ENCODE measurements at places on chromosomes 11 and 22.
A peak's percentile ranks its signal among the peaks of the same experiment; 100 is the strongest.

- DNase-seq, result no peak
These were observed 19.7 kb downstream of the PARVG start for GRCh38 chr22:44200451-44200850.

DNA sequence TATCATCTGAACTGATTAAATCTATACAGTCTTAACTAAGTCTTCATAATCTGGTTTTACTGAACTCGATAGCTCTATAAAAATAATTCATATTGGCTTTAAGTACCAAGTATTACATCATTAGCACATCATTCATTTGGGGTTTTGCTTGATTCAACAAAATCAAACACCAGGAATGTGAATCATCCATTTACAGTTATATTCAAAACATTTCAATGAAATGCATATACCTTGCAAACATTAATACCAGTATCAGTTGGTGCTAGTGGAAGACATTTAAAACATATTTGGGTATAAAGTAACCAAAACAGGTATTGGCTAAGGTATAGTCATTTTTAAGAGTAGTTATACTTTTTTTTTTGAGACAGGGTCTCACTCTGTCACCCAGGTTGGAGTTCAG, 12.2 kb upstream of the CCDC89 start:
- no peak for DNase-seq

GRCh38 chr22:44665115-44665514, 36.9 kb upstream of the PRR5 start:
- no peak for DNase-seq

DNA sequence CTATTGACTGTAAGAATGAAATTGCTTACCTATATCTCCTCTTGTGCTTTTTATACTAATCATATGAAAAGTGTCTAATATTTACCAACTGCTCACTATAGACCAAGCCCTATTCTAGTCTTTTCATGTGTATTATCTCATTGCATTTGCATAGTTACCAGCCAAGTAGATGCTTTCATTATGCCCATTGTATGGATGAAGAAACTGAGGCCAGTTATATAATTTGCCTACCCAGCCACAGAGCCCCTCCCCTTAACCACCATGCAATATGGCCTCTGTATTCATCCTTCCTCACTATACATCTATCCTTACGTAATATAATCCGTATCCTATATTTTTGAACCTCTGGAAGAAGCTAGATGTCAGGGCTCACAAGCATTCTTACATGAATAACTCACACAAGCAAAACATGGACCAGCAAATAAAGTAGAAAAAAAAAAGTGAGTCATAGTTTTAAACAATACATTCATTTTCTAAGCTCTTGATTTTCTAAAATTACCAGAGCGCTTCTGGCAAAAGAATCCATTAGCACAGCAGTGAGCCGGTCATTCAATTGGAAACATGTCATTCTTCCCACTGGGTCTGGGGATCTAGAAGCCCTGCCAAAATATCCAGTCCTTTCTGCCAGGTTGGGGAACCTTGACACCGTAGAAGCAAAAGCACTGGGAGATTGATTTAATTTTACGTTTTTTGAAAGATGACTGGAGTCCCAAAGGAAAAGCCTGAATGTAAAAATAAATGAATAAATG, 80.0 kb downstream of the C11orf91 start:
- DNase-seq, result no peak

- DNase-seq, result no peak
These were observed 1.6 kb downstream of the GSTP1 start for GRCh38 chr11:67584881-67585873.

DNA sequence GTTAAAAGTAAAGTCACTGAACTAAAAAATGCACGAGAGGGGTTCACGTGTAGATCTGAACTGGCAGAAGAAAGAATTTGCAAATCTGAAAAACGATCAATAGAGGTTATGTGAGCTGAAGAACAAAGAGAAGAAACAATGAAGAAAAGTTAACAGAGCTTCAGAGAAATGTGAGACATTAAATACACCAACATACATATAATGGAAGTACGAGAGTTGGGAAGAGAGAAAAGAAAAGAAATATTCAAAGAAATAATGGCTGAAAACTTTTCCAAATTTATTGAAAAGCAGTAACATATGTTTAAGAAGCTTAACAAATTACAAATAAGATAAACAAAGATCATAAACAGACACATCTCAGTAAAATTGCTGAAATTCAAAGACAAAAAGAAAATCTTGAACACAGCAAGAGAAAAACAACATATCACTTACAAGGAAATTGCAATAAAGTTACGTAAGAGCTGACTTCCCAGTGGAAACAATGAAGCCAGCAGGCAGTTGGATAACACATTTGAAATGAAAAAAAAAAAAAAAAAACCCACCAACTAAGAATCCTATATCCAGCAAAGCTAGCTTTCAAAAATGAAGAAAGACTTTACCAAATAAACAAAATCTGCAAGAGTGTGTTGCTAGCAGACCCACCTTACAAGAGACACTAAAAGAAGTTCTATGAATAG, 56.8 kb downstream of the EMSY start:
- DNase-seq, result no peak

DNA sequence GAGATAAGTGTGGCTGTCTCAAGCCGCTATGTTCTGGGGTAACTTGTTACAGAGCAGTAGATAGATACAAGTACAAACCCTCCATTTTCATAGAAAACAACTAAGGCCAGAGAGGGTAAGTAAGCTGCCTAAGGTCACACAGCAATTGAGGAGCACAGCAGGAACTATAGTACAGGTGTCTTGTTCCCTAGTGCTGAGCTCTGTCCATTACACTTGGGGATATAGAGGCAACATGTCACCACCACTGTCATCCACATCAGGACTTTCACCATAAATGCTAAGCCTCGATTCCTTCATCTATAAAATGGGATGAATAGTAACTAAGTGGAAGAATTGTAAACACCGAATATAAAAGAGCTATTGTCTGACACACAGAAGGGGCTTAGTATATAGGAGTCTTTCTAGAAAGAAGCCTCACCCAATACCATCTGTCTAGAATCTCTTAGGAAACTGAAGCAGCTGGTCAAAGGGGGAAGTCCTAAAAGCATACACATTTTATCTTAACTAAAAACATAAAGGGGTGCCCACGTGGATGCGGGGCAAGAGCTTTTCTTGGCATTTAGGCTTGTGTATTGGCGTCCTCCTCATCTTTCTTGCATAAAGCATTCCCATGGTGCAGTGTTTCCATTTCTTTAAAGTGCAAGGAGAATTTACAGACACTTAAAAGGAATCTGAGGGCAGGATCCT, 93.8 kb upstream of the ALX4 start:
- DNase-seq, result no peak

DNA sequence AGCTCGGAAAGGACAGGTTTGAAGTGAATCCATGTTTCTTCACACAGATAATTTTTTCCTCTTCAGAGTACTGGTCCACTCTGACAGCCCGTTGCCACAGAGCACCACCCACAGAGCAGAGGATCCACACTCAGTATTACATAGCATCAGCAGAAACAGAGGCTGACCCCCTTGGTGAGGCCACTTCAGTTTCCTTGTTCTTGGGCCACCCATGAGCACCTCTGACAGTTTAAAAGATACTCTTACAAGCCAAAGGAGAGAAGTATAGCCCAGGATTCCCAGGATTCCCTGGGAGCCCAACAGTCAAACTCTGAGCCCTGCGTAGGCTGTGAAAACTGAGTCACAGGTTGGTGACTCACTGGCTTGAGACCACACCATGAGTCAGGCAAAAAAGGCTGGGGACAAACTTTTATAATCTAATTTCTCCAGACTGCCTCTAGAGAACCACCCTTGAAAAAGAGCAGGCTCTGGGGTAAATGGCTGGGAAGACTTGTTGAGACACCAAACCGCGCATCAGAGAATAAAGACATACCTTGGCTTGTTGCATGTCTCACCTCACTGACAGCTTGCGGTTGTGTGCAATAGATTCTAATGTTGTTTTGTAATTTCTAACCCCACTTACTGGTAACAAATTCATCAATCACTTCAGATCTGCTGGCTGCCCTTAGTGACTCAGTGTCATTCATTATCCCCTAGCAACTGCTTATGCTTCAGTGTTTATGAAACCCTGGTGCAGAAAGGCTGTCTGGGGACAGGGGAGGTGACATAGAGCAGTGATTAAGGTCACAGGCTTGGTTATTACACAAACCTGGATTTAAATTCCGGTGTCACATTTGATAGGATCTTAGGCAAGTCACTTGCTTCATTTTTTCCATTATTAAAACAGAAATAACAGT, 56.9 kb upstream of the PRSS23 start:
- peak; percentile 55 for DNase-seq

DNA sequence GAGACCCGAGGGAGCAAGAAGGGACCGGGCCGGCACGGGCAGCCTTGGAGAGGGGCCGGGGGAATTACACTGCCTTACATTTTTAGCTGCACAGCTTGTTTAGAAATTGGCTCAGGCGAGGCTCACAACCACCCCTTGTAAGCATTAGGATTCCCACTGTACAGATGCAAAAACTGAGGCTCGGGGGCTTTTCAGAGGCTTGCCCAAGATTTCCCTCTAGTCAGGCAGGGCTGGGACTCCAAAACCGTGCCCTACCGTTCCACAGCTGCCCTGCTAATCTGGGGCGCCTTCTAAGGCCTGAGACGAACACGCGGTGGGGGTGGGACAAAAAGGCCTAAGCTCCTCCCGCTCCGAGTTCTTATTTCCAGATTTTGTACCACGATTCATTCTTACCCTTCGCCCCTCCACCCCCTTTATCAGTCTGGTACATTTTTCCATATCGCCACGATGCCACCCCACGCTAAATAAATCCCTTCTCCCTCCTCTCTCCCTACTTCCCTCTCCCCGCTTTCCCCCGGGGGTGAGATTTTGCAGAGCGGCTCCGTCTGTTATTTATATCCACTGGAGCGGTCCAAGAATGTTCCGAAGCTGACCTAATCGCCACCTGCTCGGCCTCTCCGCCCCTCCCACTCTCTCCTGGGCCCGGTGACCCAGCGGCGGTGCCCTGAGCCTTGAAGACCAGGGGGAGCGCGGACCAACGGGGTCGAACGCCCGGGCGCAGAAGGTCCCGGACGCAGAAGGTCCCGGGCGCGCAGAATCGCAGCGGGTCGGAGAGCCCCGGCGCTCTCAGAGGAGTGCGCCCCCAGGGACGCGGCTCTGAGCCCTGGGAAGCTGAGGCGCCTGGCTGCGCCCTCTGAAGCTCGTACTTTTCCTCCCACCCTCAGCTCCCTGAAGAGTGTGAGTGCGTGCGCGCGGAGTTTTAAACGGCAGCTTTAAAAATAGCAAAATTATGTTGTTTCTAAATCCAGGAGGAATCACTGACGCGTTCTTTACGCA, 764 bp upstream of the PACSIN3 start:
- DNase-seq, result peak; percentile 62

DNA sequence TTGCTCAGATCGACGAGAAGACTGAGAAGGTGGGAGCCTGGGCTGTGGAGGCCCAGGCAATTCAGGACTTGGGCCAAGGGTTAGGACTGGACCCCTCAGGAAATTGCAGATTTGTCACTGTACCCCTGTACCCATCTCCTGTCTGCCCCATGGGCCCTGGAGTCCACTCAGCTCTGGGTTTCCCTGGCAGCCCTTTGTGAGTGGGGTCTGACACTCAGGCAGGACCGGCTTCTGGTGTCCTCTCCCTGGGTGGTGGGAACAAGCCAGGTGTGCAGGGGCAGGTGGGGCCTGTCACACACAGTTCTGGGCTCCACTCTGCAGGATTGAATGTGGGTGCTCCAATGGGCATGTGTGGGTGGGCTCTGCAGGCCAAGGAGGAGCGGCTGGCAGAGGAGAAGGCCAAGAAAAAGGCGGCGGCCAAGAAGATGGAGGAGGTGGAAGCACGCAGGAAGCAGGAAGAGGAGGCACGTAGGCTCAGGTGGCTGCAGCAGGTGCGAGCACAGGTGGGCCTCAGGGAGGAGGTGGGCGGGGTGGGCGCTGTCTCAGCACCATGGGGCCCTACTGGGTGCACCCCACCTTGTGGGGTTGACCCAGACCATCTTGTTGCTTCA, 21.6 kb downstream of the INCENP start:
- peak; percentile 13 for DNase-seq

GRCh38 chr22:27197052-27197451, 539.7 kb downstream of the MIAT start:
- DNase-seq, result no peak

DNA sequence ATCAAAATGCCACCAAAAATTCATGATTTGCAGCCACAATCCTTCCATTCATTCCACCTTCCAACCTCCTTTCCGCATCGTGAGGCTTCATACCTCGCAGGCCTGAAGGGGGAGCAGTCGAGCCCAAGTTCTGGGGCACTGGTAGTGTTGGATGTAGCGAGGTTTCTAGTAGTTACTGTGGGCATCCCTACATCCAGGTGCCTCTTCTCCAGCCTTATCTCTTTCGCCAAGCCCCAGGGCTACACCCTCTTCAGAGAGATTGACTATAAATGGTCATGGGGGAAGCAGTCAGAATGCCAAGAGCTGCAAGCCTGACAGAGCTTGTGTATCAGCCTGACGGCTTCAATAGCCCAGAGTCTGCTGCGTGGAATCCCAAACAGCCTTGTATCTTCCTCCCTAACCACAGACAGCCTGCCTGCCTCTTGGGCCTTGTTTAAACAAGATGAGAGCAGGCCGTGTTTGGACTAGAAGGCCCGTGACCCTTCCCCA, 28.9 kb downstream of the CLMP start:
- DNase-seq, result peak; percentile 36
